ACHN (cell line): ENCODE measurements at places on chromosomes 3 and 15.
A peak's percentile ranks its signal among the peaks of the same experiment; 100 is the strongest.

- DNase-seq, result no peak
Measured at GRCh38 chr3:165462636-165463334, 266.6 kb upstream of the SLITRK3 start.

DNA sequence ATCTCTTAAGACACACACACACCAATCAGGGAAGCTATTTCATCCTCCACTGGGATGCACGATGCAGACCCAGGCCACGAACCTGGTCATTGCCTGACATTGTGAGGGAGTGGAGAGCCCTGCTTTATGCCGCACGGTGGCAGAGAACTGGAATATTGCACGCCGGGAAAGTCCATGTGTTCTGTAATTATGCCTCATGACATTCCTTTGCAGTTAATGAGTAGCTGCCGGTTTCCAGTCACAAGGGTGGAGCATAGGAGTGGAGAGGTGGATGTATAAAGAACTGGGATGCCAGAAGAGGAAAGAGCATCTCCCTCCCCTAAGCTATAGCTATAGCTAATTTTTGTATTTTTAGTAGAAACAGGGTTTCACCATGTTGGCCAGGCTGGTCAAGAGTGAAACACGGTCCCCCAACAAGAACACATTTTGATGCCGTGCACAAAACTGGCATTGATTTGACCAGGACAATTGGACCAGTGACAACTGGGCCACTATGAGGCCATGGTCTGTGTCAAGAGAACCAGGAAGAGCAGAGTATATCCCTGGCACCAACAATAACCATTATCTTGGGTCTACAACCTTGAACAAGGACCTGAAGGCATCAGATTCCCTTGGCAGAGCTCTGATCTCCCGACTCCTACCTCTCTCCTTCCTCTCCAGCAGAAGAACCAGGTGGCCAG, 51.4 kb downstream of the SH3BP5 start:
- peak; percentile 34 for DNase-seq

DNA sequence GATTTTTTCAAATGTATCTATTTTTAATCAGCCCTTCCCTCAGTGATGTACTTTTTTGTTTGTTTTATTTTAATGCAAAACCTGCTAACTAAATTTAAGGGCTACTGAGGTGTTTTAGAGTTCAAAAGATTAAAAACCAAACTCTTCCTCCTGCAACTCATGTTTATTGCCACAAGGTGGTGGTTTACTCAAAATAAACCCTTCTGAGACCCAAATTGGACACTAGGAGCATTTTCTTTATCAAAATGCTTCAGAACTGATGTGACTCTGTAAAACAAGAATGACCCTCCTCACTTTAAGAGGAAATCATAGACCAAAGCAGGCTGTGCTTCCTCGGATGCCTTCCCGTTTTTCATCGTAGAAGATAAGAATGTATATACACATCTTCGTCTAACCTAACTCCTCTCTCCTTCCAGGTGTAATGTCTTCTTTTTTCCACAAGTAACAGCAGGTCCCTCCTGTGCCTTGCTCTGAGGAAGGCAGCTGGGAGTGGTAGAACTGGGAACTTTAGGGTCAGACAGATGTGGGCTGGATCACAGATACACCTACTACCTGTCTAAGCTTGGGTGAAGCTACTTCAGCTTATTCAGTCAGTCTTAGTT, 2.9 kb upstream of the NME9 start:
- DNase-seq, result peak; percentile 49

DNA sequence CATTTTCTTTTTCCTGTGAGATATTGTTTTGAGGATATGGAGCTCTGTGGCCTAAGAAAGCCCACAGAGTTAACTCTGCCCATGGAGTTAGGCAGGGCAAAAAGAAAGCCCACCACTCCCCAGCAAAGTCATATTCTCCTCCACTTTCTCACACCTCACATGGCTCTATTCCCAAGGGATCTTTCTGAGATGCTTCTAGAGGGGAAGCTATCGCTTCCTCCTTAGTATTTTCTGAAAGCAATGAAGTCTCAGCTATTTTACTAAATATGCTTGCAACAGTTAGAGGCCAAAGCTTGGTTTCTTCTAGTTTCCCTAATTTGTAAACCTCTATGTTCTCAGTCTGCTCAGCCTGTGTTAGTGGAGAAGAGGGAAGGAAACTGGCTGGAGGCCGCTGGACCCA, 80.3 kb upstream of the EOMES start:
- DNase-seq, result no peak

GRCh38 chr3:86037916-86038315, 953.0 kb downstream of the VGLL3 start:
- no peak for DNase-seq

GRCh38 chr15:27292641-27293040, 321.7 kb downstream of the GABRG3 start:
- no peak for DNase-seq

- no peak for DNase-seq
Measured at GRCh38 chr3:33167716-33168336, 50.8 kb downstream of the SUSD5 start.

DNA sequence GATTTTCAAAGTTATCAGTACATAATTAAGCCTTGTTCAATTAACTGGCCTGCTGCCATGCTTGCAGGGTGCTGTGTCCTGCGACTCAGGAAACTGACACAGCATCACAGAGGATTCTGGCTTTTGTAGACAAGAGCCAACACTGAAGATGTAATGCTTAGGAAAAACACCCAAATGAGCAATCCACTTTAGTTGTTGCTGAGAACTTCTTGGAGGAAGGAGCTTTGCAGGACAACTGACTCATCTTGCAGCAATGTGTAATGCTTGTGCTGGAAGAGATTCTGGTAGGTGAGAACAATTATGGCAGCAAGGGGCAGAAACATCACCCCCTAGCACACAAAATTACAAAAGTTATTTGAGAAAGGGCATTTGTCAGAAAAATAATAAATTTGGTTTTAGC, 67.6 kb downstream of the NLGN1 start:
- DNase-seq, result peak; percentile 69

- DNase-seq, result no peak
Measured at GRCh38 chr3:188568736-188569135, 414.8 kb downstream of the LPP start.

DNA sequence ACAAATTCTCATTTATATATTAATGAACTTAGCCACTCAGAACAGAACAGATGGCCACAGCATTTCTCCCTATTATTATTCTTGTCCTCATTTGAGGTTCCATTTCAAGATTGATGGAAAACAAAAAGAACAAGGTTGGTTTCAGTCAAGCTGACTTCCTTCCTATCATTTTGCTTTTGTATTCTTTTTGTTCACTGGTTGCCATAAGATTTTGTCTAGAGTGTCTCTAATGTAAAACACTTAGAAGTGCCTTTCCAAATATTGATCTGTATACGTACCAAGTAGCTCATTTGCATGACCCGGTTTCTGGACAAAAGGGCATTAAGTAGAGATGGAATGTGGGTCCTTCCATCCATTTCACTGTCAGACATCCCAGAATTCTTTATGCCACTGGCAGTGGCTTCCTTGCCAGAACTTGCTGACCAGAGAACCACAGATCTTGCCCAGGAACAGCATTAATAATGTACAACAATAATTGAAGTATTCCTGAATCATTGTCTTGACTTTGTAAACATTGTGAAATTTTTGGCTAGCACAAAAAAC, 63.8 kb downstream of the PEX5L start:
- no peak for DNase-seq

GRCh38 chr15:72421484-72421883, 23.4 kb downstream of the TMEM202 start:
- no peak for DNase-seq

- DNase-seq, result no peak
Measured at GRCh38 chr15:90959028-90959595, 4.4 kb downstream of the RCCD1 start.

DNA sequence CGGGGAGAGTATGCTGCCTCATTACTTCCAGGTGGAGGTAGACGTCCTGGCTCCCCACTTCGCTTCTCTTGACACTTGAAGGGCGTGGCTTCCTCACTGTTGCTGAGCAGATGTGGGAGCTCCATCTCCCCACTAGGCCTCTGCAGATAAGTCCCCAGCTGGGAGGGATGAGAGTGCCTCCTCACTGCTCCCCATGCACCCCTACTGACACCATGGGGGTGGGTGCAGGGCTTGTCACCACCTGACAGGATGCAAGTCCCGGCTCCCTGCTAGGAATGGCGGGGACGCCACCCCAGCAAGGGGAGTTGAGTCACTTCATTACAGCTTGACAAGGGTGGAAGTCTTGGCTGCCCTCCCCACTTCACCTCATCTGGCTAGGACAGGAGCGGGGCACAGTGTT, 36.8 kb upstream of the ATG7 start:
- no peak for DNase-seq

DNA sequence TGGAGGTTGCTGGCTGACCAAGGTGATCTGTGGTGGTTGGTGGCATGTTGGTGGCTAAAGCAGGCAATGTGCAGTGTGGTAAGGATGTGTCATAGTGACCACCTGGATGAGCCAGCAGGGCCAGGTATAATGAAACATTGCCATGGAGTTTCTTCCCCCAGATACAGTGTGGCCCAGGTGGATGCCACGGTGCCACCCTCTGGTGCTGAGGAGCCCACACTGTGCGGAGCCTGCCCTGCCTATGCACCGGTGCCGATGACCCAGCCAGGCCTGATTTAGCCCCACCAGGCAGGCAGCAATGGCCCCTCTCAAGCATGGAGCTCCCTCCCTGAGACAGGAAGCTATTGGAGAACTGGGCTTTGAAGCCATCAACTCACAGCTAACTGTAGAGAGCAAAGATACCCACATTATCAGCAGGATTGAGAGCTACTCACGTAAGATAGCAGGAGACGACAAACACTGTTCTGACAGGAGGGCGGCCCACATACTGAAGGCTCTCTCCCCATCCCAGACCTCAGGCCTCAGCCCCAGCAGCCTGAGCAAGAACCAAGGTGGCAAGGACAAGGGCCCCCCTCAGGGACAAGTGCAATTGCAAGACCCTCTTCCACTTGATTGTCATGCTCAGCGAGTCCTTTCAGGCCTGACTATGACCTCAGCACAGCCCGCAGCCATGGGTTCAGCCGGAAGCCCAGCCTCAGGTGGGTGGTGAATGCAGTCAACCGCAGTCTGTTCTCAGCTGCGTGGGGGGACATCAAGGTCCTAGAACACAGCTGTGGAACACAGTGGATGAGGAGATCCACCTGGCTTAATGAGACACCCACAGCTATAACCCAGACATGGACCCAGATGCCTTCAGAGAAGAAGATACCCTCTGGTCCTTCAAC, 82.8 kb upstream of the CDV3 start:
- DNase-seq, result no peak

GRCh38 chr3:178300441-178300959, 235.7 kb upstream of the KCNMB2 start:
- no peak for DNase-seq

- DNase-seq, result no peak
Measured at GRCh38 chr15:97525809-97526208, 434.7 kb upstream of the ARRDC4 start.

DNA sequence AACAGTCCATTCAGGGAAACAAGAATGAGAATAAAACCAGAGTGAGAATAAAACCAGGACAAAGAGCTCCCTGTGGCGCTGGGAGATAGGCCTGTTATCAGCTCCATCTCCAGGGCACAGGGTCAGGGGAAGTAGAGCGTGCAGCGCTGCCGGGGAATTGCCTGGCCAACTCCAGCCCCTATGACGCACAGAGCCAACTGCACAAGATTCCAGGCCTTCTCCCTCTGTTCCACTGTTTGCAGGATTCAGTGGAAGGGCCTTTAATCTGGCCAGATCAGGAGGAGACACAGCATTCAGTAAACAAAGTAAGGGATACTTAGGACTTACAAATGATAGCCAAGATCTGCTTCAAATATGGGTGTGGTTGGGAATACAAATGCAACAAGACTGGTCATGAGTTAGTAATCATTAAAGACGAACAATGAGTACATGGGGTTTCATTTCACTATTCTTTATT, 49.4 kb downstream of the ITGB5 start:
- DNase-seq, result peak; percentile 45

GRCh38 chr3:79729096-79729495, 38.7 kb downstream of the ROBO1 start:
- DNase-seq, result peak; percentile 35

GRCh38 chr3:5423076-5423475, 235.6 kb downstream of the EDEM1 start:
- DNase-seq, result no peak

DNA sequence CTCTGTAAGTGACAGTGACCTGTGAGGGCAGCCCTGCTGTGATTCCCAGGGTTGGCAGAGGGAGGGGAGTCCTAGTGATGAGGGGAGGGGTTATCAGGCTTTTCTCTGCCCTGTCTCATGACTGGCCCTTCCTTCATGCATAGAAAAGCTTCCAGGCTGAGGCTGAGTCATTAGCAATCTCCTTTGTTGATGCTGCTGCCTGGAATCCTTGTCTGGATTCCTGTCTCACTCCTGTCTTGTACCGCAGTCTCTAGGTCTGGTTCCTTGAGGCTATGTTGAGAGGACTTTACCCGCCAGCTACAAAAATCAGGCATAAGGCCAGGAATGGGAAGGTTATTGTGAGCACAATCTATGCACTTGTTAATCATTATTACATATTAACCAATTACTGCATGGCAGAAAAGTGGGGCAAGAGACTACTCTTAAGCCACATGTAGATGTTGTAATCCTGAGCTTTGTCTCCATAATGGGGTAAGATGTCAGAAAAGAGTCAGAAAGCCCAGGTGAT, 7.2 kb downstream of the KLHL6 start:
- DNase-seq, result peak; percentile 83

DNA sequence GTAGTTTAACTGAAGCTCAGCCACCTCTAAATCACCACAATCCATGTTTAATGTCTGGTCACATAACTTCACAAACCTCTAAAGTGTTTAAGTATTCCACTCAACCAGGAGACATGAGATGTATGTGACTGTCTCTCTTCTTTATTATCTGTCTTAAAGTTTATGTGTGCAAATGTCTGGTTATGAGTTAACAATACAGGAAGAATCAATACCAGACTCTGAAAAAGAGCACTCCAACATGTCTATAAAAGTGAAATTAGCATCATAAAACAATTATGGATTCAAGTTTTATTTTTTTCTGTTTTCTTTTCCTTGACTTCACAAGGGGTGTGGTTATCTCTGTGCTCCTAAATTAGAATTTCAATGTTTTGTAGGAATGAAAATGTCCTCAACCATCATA, 44.8 kb upstream of the AGBL1 start:
- no peak for DNase-seq

- DNase-seq, result no peak
Measured at GRCh38 chr3:122602011-122602710, 24.7 kb downstream of the PARP15 start.

DNA sequence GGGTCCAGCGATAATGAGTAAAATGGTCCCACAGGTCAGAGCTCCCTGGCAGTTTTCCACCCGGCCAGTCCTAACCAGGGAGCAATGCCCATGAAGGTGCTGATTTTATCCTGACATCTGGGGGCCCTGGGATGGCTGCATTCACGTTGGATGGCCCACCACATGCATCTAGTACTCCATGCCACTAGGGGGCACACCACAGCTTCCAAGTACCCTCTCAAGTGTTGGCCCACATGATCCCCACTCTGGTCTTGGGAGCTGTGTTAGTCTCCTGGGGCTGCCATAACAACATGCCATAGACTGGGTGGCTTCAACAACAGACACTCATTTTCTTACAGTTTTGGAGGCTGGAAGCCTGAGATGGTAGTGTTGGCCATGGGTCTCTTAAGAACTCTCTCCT, 225.5 kb downstream of the SLCO3A1 start:
- DNase-seq, result peak; percentile 31

- no peak for DNase-seq
Measured at GRCh38 chr3:49607105-49607591, 52.9 kb downstream of the BSN start.

GRCh38 chr15:59191855-59192237, 14.8 kb upstream of the LDHAL6B start:
- DNase-seq, result peak; percentile 94
